ENCODE measurements at places on chromosomes 12 and 14.

DNA sequence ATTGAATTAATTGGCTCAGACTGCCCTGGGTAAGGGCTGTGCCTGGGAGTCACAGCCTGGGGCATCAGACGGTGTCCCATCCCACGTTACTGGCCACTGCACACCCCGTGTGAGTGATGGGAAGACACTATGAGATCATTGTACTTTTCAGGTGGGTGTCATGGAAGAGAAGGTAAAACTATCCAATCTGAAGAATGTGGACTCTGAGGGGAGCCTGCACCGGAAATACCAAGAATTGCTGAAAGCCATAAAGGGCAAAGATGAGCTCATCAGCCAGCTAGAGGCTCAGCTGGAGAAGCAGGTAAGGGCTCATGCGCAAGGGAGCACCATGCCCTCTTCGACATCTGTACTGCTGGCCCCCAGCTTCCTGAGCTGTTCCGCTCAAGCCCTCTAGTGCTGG, 24.0 kb downstream of the PLEKHH1 start:
- no peak for DNase-seq

DNA sequence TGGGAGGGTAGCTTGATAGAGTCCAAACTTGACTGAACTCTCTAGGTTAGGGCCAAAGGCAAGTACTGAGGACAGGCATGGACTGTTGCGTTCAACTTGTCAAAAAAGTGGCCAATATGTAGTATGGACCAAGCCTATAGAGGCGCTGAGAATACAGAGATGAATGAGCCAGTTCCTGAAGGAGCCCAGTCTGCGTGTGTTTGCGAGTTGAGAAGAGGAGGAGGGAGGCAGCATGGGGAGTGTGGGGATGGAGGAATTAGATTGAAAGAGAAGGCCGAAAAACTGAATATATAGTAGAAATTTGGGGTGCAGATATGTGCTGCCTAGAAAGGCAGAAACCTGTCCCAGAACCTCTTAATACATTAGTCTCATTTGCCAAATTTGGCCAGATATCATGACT, 412.4 kb downstream of the PCNX1 start:
- no peak for DNase-seq

DNA sequence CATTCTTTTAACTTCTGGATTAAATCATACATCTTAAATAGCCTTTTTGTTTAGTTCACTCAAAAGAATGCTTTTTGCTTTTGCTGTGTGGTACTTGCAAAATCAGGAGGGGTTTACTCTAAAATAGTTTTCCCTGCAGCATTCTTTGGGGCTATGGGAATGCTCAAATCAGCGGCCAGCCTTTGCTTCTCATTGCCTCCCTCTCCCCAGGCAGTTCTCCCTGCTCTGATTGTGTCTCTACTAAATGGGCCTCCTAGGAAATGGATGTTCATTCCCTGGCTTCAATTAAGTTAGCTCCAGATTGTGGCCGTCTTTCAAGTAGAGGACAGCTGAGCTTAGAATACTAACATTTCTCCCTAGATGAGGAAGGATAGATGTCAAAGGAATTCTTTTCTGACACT, 4.4 kb downstream of the TULP3 start:
- DNase-seq, result no peak

- DNase-seq, result no peak
Observed at GRCh38 chr14:56723418-56723817, 86.9 kb downstream of the OTX2 start.

- DNase-seq, result no peak
Observed at GRCh38 chr12:51910691-51911090, 3.4 kb downstream of the ACVRL1 start.

GRCh38 chr12:20602641-20603391, 92.3 kb upstream of the SLCO1C1 start:
- no peak for DNase-seq

GRCh38 chr12:1657688-1658087, 28.7 kb downstream of the WNT5B start:
- no peak for DNase-seq

GRCh38 chr12:40253936-40254335, 29.1 kb downstream of the LRRK2 start:
- no peak for DNase-seq

DNA sequence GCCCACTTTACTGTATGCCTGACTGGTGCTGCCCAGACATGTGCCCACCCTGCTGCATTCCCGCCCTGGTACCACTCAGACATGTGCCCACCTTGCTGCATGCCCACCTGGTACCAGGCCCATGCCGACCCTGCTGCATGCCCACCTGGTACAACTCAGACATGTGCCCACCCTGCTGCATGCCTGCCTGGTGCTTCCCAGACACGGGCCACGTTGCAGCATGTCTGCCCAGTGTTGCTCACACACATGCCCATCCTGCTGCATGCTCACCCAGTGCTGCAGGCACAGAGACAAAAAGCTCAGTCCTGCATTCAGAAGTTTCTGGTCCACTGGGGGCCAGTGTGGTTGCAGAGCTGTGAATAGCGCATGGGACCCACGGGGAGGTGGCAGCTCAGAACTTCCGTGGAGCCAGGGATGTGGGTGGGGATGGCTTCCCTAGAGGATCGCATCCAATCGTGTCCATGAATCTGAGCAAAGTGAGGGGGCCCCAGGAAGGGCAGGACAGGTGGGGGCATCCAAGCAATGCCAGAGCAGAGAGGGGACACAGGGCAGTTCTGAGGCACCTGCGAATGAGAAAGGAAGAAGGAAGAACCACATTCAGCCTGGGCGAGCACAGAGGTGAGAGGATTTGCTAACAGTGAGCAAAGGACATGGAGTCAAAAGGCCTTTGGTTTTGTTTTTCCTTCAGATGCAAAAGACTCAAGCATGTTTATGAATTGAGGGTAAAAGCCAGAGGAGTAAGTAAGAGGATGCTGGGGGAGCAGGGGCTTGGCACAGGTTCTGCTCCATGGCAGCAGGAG, 175.9 kb upstream of the C14orf180 start:
- no peak for DNase-seq

GRCh38 chr14:69493038-69493437, 8.5 kb downstream of the PLEKHD1 start:
- DNase-seq, result no peak

All from stimulated activated CD8-positive, alpha-beta memory T cell treated with anti-CD3 and anti-CD28 coated beads, Interleukin-4, amount 100 ng/mL, for 4 hours (primary cell).